ENCODE measurements at places on chromosomes 13 and 19.

DNA sequence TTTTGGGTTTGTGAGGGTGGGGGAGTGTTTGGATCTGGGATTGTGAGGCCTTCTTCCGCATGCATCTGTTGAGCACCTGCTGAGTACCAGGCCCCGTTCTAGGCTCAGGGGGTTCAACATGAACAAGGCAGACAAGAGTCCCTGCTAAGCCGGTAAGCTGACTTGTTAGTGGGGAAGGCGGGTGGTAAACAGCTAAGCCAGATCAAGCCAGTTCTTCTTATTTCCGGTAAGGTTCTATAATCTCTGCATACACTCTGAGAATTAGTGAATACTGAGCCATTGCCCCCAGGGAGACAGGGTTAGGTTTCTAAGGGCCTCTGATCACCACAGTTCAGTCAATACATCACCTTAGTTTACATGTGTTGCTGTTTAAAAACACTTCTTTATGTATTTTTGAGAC is 9.9 kb upstream of the EHD2 start:
- no peak for DNase-seq

- DNase-seq, result no peak
These were observed 260.4 kb downstream of the NALCN start for GRCh38 chr13:101155920-101156319.

DNA sequence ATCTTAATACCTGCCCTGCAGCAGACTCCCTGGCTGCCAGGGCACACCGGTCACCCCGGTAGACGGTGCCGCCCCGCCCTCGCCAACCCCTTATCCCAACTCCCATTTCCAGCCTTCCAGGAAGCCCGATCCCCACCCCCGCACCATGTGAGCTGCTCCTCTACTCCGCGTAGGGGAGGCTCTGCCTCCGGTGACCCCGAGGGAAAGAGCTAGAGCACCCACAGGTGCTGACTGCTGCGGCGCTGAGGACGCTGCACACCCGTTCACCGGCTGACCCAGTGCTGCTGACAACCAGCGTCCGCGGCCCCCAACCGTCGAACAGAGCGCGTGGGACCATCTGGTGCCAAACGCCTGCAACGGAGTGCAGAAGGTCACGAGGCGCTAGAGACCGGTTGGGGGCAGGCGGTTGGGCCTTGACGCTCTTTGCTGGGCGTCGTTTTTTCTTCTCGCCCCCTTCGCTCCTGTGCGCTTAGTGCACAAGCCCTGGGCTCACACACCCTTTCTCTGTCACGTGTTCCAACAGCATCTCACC is 59.6 kb upstream of the ZNF599 start:
- no peak for DNase-seq

DNA sequence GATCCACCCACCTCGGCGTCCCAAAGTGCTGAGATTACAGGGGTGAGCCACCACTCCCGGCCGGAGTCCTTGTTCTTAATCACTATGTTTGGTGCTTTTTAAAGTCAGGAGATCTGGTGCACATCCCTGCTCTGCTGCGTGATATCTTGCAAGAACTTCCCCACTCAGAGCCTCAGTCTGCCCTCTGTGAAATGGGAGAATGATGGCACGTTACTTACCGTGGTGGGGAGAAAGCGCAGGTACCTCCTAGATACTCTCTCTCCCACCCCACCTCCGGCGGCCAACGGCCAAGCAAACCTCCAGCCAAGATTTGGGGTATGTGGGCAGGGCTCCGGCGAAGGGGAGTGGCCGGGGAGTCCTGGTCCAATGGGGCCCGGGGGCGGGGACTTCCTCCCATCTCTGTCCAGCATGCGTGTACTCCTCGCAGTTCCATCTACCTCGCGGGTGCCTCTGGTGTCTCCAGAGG is at the start of gene RYR1:
TSS of gene RYR1 (plus strand) at position 424 of the 466 bp plus-strand sequence. CDS start 139 bp downstream, outside the sequence.
- peak; percentile 76 for DNase-seq

DNA sequence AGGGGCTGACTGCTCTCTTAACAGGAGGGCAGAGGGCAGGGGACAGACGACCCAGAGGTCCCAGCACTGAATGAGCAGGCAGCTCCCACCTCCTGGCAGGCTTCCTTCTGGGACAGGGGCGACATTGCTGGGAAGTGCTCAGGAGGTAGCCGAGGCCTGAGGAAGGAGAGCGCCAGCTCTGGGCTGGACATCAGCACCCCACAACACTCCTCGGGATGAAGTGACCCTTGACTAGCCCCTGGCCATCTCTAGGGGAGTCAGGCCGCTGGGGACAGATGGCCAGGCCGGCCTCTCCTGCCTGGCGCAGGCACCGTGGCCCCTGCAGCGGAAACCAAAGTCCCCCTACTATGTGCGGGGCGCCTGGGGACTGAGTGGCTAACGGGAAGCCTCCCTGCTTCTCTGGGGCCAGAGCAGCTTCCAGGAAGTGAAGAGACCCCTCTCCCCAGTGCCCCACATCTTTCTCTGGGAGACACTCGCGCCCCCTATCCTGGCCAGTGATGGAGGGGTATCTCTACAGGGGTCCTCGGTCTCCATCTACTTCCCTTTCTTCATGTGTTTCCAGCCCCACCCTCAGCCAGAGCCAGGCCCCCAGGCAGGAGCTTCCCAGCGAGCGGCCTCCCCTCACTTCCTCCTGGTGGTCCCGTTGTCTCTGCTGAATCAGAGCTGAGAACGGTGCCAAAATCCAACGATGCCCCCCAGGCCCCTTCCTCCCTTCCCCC is 10.1 kb downstream of the PRR36 start:
- DNase-seq, result no peak

GRCh38 chr13:80877209-80877943 is 536.5 kb upstream of the SPRY2 start:
- no peak for DNase-seq

- DNase-seq, result no peak
These were observed 19.2 kb upstream of the GRTP1 start for GRCh38 chr13:113383089-113383488.

DNA sequence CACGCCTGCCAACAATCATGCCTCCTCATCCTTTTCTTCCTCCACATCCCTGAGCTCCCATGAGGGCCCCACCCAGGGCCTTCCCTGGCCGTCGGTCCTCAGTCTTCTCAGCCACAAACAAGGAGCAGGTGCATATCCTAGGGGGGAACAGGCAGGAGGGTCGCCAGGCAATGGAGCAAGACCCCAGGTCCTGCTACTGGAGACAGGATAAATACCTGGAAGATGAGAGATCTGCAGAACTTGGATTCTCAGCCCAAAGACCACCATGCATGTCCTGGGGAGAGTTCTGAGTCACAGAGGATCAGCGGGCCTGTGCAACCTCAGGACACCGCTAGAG is 344.7 kb upstream of the TSHZ3 start:
- DNase-seq, result no peak

GRCh38 chr19:32200312-32201038 is 144.9 kb upstream of the ZNF507 start:
- DNase-seq, result no peak

DNA sequence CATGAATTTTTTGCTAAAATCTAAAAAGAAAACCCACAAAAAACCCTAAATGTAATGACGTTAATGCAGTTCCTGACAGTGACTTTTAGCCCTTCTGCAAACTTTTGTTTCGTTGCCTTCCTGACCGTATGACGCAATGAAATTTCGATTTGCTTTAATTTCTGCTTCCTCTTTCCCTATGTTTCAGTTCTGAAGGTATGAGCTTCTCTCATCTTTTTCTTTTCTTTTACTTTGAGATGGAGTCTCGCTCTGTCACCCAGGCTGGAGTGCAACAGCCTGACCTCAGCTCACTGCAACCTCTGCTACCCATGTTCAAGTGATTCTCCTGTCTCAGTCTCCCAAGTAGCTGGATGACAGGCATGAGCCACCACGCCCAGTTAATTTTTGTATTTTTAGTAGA is 6.1 kb upstream of the LILRA5 start:
- DNase-seq, result no peak

GRCh38 chr19:6334490-6335285 is 1.3 kb upstream of the ACER1 start:
- DNase-seq, result no peak

- peak; percentile 87 for DNase-seq
These were observed 2.5 kb downstream of the ATP5F1D start for GRCh38 chr19:1243768-1244692.

DNA sequence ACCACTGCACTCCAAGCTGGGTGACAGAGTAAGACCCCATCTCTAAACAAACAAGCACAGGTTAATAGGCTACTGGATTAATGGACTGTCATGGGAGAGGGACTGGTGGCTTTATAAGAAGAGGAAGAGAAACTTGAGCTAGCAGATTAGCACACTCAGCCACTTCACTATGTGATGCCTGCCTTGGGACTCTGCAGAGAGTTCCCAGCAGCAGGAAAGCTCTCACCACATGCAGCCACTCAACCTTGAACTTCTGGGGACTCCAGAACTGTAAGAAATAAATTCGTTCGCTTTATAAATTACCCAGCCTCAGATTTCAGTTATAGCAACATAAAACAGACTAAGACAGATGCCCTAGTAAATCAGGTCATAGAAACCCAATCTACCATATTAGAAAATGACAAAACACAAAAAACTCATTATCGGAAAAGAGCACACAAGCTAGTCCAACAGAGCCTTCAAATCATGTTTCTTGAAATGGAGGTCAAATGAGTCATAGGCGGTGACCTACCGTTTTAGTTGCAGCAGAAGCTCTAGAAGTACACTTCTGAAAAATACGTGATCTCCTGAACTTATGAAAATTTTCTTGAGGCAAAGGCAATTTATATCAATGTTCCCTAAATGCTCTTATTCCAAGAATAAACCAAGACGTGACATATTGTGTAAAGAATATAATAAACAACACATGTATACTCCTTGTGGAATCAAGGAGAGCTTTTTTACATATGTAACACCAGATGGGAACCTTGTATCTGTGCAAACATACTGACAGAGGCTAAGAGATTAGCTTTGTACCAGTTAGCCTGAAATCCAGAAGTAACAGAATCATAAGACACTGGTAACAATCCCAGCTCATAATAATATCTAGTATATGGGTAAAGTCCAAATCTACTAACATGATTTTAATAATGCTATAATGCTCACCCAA is 340.9 kb upstream of the SGCG start:
- DNase-seq, result no peak

GRCh38 chr13:101698400-101698799 is 245.9 kb downstream of the ITGBL1 start:
- no peak for DNase-seq

DNA sequence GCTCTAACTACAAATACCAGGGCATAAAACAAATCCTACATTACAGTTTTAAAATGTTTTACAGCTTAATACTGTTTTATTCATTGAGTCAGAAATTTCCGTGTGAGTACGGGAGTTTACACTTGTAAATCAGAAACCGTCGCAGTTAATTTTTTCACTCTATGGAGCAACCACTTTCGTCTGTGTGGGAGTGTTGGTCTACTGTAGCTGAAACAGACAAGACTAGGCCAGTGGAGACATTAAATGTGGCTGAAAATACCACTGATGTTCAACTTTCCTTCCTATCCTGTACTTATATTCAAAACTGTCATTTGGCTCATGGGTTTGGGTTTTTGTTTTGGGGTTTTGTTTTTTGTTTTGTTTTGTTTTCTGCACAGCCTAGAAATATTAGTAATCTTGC is 268.7 kb downstream of the DCT start:
- DNase-seq, result no peak

- no peak for DNase-seq
These were observed 47.4 kb upstream of the SERPINE3 start for GRCh38 chr13:51292000-51292565.

DNA sequence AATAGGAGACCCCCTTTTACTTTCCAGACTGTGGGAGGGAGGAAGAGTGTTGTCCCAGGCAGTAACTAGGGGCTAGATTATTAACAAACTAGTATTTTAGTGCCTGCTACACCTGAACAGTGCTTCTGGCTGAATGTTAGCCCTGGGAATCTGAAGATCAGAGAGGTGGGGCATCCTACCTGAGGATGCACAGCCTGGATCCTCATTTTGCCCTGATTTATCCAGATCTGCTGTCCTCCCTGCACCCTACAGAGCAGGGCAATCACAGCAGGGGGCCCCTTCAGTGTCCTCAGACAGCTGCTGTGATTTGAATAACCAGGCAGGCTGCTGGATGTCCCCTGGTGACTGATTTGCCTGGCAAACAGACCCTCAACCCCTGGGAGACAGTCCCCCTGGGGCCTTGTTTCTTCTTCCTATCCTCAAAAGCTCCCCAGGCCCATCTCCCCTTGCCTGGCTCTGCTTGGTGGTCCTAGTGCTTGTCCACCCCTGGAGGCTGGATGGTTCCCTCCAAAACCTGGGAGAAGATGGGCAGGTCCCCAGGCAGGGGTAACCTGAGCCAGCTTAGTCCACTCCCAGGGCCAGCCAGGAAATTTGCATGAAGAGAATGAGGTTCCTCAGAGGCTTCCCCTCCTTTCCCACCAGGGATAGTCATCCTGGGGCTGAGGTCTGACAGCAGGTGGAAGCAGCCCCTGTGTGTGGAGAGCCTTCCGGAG is at the start of gene OVOL3:
TSS of gene OVOL3 (plus strand) at position 657 of the 713 bp plus-strand sequence. CDS start 60 bp downstream, outside the sequence.
- no peak for DNase-seq

GRCh38 chr19:44974857-44975256 is 19.7 kb downstream of the CLPTM1 start:
- no peak for DNase-seq

DNA sequence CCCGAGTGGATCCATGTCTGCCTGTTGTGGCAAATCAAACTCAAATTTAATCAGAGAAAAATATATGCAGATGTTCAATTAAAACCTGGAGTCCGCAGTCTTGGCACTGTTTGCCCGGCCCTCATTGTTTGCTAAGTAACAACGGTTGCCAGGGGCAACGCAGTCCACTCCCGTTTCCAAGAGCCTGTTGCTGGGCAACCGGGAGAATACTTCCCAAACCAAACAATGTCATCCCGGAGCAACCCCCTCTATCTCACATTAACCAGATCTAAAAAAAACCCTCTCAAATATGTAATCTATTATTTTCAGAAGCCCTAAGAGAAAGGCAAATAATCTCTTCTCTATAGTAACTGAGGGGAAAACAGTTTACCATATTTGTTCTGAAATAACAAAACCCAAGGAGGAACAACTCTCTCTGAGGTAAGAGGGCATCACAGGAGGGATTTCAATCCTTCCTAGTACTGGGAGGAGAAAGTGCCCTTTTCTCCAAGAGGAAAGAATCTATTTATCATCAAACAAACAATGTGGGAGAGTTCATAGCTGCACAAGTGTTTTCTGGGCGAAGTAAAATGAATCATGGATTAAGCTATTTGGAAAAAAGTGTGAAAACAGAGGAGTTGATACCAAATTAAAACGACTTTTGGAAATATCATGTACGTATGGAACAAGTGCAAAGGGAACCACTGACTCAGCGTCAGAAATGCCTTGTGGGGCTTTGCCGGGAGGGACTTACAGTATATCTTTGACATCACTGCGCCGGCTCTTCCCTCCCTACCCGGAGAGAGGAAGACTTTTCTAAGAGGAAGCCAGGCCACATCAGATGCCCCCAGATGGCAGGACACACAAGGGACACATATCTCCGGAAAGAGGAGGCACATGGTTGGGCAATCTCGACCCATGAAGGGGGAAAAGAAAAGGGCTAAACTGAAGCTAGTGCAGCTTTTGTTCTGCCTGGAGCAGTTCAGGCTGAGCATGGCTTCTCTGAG is 43.3 kb downstream of the RFX2 start:
- peak; percentile 95 for DNase-seq

GRCh38 chr13:59531571-59532091 is 632.1 kb downstream of the DIAPH3 start:
- peak; percentile 75 for DNase-seq

- DNase-seq, result no peak
These were observed 134.6 kb downstream of the ATP11A start for GRCh38 chr13:112824429-112824828.

GRCh38 chr19:8924283-8924682 is 85.9 kb downstream of the MUC16 start:
- DNase-seq, result no peak
